ENCODE measurements at places on chromosomes 1 and 21.

DNA sequence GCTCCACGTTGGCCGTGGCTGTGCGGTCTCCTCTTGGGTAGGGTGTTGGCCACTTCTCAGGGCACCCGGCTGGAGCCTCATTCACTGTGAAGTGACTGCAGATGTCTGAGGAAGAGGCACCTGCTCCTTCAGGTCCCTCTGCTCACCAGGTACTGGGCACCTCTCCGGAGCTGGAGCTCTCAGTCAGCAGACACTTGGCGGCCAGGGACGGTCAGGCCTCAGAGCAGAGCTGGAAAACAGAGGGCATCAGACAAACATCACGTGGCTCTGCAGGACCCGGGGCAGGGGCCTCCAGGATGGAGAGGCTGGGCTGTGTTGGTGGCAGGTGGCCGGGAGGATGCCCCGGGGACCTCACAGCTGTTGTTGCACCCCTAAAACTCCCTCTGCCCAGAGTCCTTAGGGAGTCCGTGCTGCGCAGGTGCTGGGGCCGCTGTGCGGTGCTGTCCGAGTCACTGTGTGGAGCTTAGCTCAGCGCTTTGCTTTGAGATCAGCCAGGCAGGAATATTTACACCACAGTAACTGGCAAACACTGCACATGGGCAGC is 59.7 kb downstream of the SLX9 start:
- DNase-seq = no peak

DNA sequence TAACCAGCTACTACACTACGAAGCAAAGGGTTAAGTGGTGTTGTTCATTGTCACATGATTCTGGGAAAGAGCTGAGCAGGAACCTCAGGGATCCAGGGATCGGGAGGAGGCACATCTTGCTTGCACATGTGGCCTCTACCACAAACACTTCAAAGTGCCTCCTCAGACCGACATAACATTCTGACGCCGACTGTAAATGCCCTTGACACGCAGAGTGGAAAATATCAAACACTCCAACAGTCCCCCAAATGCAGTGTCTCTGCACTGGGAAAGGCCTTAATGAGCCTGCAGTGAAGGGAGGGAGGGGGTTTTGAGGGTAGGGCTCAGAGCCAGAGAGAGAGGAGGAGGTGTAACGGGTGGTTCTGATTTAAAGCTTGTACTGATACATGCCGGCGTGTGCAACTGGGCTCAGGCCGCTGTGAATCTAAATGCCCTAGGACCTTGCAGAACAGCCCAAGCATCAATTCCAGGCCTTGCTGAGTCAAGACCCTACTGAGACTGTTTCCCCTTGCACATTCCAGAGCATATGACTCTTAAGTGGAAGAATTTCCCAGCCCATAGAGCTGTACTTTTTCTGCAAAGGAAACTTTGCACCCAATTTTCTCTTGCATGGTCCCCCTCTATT is 163.7 kb downstream of the NTMT2 start:
- DNase-seq = peak; percentile 37

DNA sequence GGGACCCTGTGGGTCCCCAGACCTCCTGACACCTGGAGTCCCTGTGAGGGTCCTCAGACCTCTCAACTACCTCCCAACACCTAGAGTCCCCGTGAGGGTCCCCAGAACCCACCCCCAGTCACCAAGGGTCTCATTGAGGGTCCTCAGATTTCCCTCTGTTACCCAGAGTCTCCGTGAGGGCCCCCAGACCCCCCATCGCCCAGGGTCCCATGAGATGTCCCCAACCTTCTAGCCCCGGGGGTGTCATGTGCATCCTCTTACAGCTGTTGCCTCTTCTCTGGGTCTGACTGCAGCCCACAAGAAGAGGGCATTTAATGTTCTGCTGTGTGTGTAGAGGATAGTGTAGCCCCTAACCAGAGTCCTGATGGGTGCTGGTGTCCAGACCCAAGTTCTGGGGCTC is 2.0 kb upstream of the GJC2 start:
- no peak for DNase-seq

- DNase-seq = no peak
Observed at GRCh38 chr1:229625071-229625914, 629 bp downstream of the TAF5L start.

GRCh38 chr1:176691251-176692228 is 228.6 kb downstream of the PAPPA2 start:
- DNase-seq = peak; percentile 43

GRCh38 chr1:40981691-40982448 is 2.4 kb downstream of the CTPS1 start:
- no peak for DNase-seq

GRCh38 chr1:46813858-46814396 is 15.1 kb downstream of the CYP4B1 start:
- DNase-seq = no peak

DNA sequence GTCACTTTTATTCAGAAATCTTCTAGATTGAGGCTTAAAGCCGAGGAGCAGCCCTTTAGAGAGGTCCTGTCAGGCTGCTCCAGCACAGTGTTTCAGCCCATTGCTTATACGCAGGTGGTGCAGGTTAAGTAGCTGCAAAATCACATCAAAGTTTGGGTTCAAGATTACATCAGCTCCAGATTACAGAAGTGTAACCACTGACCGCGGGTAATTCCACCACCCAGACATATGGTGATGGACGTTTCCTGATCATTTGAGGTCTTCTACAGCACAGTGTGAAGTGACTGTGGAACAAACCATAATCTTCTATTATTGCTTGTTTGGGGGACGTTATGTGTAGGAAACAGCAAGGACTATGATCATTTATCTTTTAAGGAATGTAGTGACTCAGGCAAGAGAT is 11.8 kb downstream of the C1orf115 start:
- DNase-seq = no peak
